ENCODE measurements at places on chromosomes 5 and 9.

- no peak for DNase-seq
These were observed 84.5 kb downstream of the LMX1B start for GRCh38 chr9:126698251-126698650.

GRCh38 chr5:124824637-124825158, 78.3 kb upstream of the ZNF608 start:
- no peak for DNase-seq

GRCh38 chr5:126124706-126125345, 298.4 kb upstream of the GRAMD2B start:
- no peak for DNase-seq

- DNase-seq = no peak
These were observed 1129.9 kb downstream of the TAF11L14 start for GRCh38 chr5:18764161-18764560.

GRCh38 chr5:173394701-173395100, 66.5 kb upstream of the STC2 start:
- no peak for DNase-seq

GRCh38 chr9:124088476-124088837, 76.9 kb downstream of the LHX2 start:
- no peak for DNase-seq

- no peak for DNase-seq
These were observed 143.5 kb downstream of the SPATA31D1 start for GRCh38 chr9:82132024-82132423.

DNA sequence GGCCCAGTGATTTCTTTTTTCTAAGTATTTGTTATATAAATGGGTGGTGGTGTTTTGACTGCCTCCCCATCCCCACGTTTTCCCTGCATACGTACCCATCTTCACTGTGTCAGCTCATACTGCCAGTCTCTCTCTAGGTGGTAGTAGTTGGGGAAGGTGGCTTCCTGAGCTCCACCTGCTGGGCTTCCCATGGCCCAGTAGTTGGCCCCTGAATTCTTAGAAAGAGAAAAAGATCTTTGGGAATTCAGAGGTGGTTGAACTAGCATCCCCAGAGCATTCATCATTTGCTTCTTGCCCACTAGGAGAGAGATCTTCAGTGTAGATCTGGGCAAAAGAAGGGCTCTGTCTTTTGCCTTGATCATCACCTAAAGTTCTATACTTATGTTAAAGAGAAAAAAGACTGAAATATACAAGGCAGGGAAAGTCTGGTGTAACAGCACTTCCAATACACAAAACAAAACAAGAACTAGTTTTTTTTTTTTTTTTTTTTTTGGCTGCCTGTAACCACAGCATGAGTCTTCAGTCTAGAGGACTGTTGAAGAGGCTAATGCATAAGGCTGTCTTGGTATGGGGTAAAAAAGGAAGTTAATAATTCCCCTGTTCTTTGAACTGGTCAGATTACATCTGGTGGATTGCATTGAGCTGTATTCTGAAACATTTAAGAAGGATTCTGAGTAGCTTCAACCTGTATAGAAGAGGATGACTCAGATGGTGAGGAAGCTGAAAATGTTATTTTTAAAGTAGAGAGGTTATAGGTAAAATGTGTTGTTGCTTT, 128.7 kb downstream of the ATG10 start:
- DNase-seq = no peak

DNA sequence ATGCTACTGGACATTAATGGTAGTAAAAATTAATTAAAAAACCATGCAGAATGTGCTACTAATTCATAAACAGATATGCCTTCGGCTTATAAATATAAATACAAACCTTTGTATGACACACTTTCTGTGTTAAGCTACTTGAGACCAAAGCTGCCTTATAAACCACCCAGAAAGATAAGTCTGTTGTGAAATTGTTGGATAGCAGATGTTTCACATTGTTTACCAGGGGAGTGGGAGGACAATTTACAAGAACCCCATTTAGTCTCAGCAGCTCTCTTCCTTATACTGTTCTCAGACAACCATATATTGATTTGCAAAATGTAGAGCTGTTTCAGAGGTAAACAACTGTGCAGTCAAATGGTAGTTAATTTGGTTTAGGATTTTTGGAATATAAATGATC, 524.4 kb downstream of the PRR16 start:
- no peak for DNase-seq

- no peak for DNase-seq
These were observed 250.0 kb downstream of the CWC27 start for GRCh38 chr5:65018763-65019162.

DNA sequence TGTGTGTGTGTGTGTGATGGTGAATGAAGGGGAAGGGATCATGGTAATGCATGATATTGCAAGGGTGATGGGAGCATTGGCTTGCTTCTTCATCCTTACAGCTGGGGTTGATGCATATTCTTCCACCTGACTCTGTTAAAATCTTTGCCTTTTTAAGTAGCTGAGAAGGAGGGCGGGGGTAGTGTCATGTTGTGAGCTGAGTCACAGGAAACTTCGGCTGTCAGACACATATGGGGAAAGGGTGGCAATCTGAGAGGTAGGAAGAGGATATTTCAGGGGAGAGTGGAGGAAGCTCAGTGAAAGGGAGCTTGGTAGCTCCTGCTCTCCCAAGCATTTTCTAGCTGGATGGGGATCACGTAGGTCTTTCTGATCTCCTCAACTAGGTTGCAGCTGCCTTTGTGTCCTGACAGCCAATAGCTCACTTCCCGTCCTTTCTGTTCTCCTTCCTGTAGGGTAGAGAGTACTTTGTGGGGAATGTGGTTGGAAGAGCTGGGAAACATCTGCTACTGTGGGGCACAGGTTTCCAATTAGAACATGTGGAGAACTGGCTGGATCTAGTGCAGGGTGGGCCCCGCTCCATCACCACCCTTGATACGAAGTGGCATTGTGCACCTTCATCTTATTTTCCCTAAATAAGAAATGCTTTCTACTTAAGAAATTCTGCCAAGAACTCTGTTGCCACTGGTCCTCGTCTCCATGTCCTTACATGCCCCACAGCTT, 18.1 kb upstream of the CLK4 start:
- no peak for DNase-seq

- no peak for DNase-seq
These were observed 181.0 kb upstream of the OTULINL start for GRCh38 chr5:14400611-14401010.

GRCh38 chr5:80216753-80217596, 38.9 kb downstream of the SERINC5 start:
- no peak for DNase-seq

- DNase-seq = no peak
These were observed 441.9 kb downstream of the PLK2 start for GRCh38 chr5:58018016-58018415.

GRCh38 chr5:181261320-181262049, 542 bp upstream of the TRIM52 start:
- DNase-seq = no peak

DNA sequence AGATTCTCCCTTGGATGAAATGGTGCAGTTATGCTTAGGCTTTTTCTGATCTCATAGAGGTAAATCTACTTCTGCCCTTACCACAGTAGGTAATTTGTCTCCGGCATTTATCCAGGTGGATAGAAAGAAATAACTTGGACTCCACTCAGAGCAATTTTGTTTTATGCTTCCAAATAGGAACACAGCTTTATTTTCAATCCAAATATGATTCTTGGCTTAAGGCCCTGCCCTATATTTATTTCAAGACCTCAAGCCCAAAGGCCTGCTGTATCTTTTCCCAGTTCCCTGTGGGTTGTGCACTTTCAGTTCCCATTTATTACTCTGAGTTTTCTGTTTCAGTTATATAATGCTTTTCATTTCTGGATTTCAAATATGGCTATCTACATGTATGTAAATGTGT, 274.2 kb upstream of the SMC2 start:
- no peak for DNase-seq

DNA sequence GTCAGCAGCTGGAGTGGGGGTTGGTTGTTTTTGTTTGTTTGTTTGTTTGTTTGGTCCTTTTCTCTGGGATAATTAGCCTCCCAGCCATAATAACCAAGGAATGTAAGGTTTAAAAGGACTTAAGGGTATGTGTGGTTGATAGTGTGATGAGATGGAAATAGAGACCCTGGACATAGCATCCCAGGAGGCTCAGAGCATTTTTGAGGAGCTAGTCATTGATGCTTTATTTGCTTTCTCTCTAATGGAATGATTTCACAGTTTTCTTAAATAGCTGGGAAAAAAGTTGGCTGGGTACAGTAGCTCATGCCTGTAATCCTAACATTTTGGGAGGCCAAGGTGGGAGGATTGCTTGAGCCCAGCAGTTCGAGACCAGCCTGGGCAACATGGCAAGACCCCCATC, 45.1 kb downstream of the TTC1 start:
- DNase-seq = no peak

- DNase-seq = no peak
These were observed 174.9 kb upstream of the HMHB1 start for GRCh38 chr5:143636931-143637528.

DNA sequence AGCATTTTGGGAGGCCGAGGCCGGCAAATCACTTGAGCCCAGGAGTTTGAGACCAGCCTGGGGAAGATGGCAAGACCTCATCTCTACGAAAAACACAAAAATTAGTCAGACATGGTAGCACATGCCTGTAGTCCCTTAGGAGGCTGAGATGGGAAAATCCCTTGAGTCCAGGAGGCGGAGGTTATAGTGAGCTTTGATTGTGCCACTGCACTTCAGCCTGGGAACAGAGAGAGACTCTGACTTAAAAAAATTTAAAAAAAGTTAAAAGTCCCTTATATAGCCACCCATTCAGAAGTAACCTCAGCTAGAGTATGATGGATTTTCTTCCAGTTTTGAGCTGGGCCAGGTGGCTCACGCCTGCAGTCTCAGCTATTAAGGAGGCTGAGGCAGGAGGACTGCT, 72.4 kb downstream of the UGCG start:
- no peak for DNase-seq

DNA sequence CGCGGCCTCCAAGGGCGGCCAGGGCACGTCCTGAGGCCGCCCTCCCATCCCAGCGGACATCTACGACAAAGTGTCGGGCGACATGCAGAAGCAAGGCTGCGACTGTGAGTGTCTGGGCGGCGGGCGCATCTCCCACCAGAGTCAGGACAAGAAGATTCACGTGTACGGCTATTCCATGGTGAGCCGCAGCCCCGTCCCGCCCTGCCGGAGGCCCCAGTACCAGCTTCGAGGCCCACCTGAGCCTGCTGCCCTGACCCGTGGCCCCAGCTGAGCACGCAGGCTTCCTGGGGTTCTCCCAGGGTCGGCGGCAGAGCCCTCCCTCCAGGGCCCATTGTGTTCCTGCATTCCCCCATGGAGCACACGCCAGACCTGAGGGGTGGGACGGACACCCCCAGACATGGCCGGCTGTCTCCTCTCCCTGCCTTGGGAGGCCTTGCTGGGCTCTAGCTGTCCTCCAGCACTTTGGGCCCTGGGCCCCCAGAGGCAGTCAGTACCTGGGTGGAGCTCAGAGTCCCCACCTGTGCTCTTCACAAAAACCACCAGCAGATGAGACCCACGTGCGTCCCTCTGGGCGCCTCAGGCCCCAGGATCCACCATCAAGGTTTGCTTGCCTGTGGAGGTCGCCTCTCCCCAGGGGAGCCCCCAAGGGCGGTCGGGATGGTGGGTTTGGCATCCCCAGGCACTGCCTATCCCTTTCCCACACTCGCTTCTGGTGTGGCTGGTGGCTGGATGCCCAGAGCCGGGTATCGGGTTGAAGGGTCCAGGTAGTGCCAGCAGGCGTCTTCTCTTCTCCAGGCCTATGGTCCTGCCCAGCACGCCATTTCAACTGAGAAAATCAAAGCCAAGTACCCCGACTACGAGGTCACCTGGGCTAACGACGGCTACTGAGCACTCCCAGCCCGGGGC, 1.0 kb downstream of the PHPT1 start:
- DNase-seq = no peak

DNA sequence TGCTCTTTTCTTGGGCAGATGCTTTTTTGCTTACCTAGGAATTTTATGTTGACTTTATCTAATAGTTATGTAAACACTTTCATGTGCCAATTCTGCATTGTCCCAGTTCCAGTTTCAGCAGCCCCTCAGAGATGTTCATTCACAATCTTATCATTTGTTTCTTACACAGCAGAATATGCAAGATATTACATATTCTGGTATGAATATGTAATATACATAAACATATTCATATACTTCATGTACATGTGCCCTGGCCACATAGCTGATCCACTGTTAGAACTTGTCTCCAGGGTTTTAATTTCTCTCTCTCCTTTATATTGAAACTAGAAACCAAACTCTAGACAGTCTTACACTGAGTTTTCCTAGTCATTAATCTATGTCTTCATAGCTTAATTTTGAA, 90.2 kb upstream of the PARP8 start:
- no peak for DNase-seq

DNA sequence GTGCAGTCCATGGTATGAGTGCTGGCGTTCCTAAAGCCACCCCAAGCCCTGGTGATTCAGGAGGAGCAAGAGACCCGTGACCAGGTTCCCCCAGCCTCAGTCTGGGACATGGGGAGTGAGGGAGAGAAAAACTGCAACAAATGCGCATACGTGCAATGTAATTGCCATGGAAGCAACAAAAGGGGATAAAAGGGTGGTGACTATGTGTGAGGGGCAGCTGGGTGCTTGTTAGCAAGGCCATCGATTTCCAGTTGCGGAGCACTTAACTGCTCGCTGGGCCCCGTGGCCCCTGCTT, 709 bp upstream of the SH3PXD2B start:
- DNase-seq = no peak

DNA sequence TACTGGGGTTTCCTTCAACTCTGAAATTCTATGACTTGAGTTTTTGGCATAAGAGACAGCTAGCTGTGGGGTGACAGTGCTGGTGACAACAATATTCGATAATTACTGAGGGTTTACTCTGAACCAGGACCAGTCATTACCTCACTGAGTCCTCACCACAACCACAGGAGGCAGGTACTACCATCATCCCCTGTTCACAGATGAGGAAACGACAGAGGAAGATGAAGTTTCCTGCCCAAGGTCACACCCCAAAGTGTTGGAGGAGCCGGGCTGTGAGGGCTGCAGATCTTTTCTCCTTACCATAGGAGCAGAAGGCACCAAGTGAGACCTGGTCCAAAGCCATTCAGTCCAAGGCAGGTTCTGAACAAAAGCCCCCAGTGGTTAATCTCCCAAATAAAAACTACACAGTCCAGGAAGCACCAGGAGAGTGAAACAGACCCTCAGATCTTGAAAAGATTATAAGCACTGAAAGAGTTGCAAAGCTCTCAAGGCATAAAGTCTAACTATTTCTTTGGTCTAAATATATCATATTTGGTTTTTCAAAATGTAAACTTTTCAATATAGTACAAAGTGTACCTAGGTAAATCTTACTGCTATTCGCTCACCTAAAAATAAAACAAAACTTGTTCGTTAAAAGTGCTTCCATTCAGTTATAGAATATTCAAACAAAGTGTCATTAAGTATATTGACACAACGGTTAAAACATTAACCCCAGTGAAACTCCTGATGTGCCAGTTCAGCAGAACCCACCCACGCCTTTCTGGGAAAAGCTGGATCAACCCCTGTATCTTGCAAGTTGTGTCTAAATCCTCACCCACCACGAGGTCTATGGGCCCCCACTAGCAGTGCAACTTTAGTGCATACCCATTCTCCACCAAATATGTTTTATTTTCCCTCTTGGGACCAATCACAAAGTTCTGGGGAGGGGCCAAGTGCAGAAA, 82.6 kb upstream of the EQTN start:
- no peak for DNase-seq

DNA sequence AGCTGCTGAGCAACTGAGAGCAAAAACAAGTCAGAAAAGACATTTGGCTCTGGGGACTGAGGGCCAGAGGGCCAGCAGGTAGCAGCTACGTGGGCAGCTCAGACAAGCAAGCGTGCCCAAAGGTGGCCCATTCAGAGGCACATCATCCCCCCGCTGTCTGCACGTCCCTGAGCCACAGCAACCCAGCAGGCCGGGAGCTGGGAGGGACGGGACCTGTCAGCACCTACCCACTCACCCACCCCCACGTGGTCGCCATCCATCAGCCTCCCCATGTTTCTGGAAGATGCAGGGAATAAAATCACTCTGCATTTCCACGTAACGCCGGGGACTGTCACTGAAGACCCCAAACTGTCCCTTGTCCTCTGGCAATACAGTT, 167.8 kb downstream of the COL23A1 start:
- DNase-seq = no peak
